ENCODE measurements at places on chromosomes 1 and 21. TPM values are rescaled to one million over a fixed set of nuclear protein-coding genes. Genes with fewer than 3 reads are reported as not detected.

GRCh38 chr1:54997711-54997986 lies 1.1 kb upstream of the BSND start:
- no peak for DNase-seq

- DNase-seq: peak; percentile 89
Observed at GRCh38 chr21:34807881-34808568, 139.2 kb downstream of the CLIC6 start.

DNA sequence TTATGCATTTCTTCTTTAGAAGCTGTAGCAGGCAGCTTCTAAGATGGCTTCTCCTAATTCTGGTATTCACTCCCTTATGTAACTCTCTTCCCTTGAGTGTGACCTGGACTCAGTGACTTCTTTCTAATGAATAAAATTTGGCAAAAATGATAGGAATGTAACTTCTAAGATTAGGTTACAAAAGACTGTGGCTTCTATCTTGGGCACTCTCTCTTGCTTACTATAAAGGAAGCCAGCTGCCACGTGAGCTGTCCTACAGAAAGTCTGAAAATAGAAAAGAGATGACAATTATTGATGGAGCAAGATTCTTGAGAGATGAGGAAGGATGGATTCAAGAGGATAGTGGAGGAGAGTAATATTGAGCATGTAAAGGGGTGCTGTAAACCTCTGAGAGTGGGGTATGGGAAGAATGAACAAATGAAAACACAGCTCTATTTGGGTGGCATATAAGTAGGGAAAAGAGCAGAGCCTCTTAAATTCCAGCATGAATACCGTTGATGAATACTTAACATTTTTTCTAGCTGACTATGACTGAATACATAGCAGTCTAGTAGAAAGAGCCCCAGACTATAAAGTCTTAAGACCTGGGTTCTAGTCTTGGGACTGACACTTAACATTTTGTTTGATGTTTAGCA lies 5.5 kb downstream of the TSEN15 start:
- no peak for DNase-seq

DNA sequence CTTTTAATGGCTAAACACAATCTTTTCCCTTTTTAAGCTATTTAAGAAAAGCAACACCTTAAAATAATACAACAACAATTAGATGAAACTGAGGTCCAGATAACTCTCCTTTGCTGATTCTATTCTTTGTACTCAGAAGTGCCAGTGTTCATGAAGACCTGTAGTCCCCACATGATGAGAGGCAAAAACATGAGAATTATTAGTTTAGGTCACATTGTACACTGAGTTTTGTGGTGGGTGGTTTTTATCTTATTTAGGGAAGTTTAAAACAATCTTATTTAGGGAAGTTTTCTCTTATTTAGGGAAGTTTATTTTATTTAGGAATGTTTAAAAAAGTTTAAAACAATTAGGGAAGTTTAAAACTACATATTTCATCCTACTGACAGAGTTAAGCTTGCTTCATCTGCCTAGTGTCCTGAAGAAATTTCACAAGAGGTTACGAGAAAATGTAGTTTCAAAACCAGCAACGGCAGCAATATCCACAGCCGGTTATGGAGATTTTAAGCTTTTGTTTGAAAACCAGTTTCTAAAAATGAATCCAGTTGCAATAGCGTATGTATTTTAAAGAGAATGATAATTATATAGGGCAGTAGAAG lies 7.8 kb upstream of the OR14I1 start:
- DNase-seq: no peak

GRCh38 chr1:13807209-13807608 lies 107.2 kb downstream of the PRDM2 start:
- DNase-seq: peak; percentile 38

DNA sequence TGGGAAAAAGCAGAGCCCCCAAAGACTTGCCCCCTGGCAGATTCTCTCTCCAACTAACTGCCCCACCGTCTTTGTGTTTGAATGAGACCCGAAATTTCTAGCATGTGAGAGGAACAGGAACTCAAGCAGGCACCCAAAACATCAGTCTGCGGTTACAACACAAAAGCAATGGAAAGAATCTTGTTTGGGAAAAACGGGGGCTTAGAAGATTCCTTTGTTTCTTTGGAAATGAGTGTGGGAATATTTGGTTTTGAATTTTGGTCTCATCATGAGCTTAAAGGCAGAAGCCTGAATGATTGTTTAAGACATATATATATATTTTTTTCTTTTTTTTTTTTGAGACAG lies 188.9 kb upstream of the TMEM51 start:
- no peak for DNase-seq

DNA sequence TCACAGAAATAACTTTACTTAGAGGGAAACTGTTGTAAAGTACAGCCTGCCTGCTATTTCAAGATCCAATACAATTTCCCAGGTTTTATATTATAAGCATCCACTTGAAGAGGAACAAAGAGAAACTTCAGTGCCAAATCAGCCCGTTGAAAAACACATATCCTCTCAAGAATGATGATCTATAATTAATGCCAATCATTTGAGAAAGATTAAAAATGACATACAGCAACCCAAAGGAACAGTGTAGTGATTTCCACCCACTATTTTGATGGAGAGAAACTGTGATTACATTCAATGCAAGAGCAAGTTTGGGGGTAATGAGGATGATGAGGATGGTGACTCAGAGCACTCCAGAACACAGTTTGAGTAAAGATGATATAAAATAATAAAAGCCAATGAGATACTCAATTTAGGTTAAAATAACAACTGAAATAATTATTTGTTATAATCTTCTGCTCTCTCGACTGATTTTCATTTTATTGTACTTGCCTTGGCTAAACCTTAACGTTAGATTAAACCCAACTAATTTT lies 715.5 kb downstream of the NCAM2 start:
- no peak for DNase-seq

DNA sequence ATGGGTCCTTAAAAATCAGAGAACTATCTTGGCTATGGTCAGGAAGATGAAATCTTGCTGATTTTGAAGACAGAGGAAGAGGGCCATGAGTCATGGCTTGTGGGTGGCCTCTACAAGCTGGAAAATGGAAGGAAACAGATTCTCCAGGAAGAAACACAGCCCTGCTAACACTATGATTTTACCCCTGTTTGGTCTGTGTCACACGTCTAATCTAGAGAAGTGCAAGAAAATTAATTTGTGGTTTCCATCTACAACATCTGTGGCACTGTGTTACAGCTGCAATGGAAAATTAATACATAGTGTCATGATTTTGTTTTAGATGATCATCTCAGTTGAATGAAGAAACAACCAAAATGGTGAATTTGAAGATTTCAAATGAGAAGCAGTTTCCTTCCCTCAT lies 288.7 kb upstream of the NRIP1 start:
- no peak for DNase-seq

GRCh38 chr1:20731057-20731991 lies 1.2 kb downstream of the SH2D5 start:
- peak; percentile 10 for DNase-seq

- no peak for DNase-seq
Observed at GRCh38 chr21:45555557-45556301, 13.5 kb upstream of the SLC19A1 start.

DNA sequence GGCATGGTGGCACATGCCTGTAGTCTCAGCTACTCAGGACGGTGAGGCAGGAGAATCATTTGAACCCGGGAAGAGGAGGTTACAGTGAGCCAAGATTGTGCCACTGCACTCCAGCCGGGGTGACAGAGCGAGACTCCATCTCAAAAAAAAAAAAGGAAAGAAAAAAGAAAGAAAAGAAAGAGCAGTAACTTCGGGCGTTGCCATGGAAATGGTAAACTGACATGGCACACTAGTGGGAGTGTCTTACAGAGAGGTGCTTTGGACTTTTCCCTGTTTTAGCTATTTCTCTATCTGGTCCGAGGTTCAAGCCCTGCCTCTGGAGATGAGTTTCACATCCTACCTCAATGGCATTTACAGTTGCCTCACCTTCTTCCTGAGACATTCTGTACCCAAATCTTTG lies 23.1 kb upstream of the PPT1 start:
- no peak for DNase-seq

- no peak for DNase-seq
Observed at GRCh38 chr21:45806042-45806441, 162.5 kb downstream of the PCBP3 start.

NFIA gene
- 7.1 TPM for total RNA-seq

FMO3 gene
- not detected for total RNA-seq

LCE1A gene
- not detected for total RNA-seq

ANGPTL1 gene
- total RNA-seq: not detected

DNM3 gene
- total RNA-seq: 0.93 TPM

GBP5 gene
- 95.7 TPM for total RNA-seq

OR2G3 gene
- total RNA-seq: not detected

TSPEAR gene
- total RNA-seq: not detected

C8A gene
- not detected for total RNA-seq

PIGR gene
- 0.10 TPM for total RNA-seq

All from activated CD4-positive, alpha-beta memory T cell treated with anti-CD3 and anti-CD28 coated beads for 36 hours (primary cell).